ENCODE measurements at places on chromosomes 1 and 21.

- no peak for DNase-seq
- H3K27ac ChIP-seq = no peak overlapping the region
Observed at GRCh38 chr1:162629651-162630050, 2.6 kb upstream of the DDR2 start.

DNA sequence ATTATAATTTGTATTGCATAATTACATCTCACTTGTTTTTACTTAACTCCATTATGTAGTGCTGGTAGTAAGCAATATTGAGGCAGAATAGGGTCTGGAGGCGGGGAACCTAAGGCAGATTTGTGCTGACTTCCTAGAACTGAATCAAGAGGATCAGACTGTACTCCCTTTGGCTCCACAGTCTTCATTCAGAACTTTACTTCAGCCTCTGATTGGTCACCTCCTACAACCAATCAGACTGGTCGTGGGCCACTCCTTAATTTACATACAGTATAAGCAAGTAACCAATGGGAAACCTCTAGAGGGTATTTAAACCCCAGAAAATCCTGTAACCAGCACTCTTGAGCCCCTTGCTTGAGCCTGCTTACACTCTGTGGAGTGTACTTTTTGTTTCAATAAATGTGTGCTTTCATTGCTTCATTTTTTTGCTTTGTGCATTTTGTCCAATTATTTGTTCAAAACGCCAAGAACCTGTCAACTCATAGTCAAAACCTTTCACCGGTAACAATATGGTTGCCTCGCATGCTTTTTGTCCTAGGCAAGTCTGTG is 31.6 kb downstream of the ZBTB8OS start:
- DNase-seq = no peak
- H3K27ac ChIP-seq = no peak overlapping the region
- no peak overlapping the region for H3K4me3 ChIP-seq
- no peaks in the 10 kb centered on the region for H3K27me3 ChIP-seq

- no peak overlapping the region for H3K27ac ChIP-seq
- no peak for DNase-seq
- no peaks in the 10 kb centered on the region for H3K4me1 ChIP-seq
- H3K27me3 ChIP-seq = no peaks in the 10 kb centered on the region
- no peak overlapping the region for H3K4me3 ChIP-seq
- H3K36me3 ChIP-seq = no peaks in the 10 kb centered on the region
Observed at GRCh38 chr21:9760398-9761074, 760.8 kb upstream of the TPTE start.

- H3K4me3 ChIP-seq = no peak overlapping the region
- no peaks in the 10 kb centered on the region for H3K27me3 ChIP-seq
- no peak overlapping the region for H3K27ac ChIP-seq
Observed at GRCh38 chr1:198118134-198118533, 38.7 kb upstream of the NEK7 start.

All from Panc1 (cell line).